ENCODE measurements at places on chromosomes 4 and X. TPM values are rescaled to one million over a fixed set of nuclear protein-coding genes. Genes with fewer than 3 reads are reported as not detected.

Gene VEGFC
- polyA plus RNA-seq: 32.6 TPM

- DNase-seq: no peak
Measured at GRCh38 chr4:175330652-175331051, 412.5 kb downstream of the ADAM29 start.

Gene SPATA4
- polyA plus RNA-seq: 1.8 TPM

GRCh38 chr4:89897867-89898266, 3.2 kb downstream of the MMRN1 start:
- DNase-seq: no peak

GRCh38 chrX:115311601-115312001, 22.1 kb downstream of the LUZP4 start:
- no peak for DNase-seq

Data from right lung (tissue), 10 donors.